ENCODE measurements at places on chromosomes 2 and 18.

DNA sequence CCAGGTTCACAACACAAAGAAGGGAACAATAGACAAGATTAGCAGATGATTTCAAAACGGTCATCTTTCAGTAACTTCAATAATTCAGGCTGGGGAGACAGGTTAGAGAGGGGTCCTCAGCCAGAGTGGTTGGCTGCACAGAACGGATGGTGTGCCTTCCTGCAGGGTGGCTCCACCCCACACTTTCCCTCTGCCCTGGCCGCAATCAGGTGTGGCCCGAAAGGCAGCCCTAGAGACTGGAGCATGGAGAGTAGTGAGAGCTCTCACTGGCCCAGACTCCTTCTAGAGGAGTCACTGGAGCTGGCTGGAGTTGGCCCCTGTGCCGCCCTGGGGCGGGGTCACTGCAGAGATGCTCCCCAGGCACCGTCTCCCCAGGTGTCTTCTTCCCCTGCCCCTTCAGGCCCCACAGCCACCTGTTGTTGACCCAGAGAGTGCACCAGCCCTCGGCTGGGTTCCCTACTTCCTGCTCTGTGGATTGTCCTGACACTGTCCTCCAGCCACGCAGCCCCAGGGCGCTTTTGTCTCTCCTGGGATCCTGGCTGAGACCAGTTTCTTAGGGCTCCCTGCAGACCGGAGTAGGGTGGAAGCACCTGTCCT lies 126.8 kb downstream of the PXDN start:
- no peak for DNase-seq

DNA sequence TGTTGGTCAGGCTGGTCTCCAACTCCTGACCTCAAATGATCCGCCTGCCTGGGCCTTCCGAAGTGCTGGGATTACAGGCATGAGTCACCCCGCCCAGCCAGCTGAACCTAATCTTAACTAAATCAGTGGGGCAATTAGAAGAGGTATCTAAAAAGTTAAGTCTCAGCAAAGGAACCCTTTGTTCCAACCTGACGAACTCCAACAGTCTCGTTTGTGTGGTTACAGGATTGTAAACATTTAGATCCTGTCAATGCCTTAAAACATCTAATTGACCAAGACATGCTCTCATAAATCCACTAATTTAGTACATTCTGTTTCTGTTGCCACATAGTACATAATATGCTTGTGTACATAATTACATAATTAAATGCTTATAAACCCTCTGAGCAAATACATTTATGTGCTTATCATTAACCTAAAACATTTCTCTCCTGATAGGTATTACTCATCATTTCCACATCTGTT lies 31.1 kb upstream of the STK39 start:
- peak; percentile 88 for DNase-seq

GRCh38 chr2:176495826-176496225 lies 226.6 kb downstream of the MTX2 start:
- DNase-seq, result no peak

- no peak for DNase-seq
Observed at GRCh38 chr18:44848644-44849335, 168.1 kb downstream of the SETBP1 start.

DNA sequence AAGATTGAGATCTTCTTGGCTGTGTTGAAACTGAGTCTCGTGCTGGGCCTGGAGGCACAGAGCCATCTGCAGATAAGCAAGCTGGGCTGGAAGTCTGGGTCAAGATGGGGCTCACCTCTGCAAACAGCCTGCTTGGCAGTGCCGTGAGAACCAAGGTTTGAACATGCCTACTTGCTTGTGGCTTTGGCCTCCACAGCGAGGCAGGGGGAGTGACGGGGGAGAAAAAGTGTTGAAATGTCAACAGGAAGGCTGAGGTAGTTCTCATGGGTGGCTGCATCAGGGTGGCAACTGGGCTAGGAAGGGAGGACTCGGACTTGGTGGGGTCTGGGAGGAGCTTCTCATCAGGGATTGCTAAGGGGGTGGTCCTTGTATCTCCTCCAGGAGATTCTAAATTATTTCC lies 99.7 kb downstream of the THNSL2 start:
- DNase-seq, result no peak

- DNase-seq, result peak; percentile 82
Observed at GRCh38 chr2:162085090-162085891, 11.3 kb upstream of the DPP4 start.

DNA sequence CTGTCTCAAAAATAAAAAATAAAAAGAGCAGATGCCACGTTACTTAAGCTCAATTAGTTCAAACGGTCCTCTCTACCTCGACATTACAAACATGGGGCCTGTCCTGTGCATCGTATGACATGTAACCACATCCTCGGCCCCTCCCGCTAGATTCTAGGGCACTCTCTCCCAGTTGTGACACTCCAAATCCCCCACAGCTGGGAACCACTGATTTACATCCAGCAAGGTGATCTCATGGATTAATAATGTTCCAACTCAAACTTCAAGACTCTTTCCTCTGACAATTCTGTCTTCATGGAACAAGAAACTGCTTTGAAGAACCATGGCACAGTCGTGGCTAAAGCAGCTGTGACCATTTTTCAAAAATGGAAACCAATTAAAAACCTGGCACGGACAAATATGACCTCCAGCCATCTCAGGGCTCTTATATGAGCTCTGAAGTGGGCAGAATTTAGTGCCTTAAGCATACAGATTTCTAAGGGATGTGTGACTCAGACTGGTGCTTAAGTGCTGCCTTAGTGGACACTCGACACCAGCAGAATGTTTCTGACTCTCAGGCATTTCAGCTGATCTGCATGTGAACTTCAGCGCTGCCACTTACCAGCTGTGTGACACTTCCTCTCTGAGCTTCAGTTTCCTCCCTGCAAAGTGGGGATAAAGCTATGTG lies 31.7 kb upstream of the ASAP2 start:
- DNase-seq, result peak; percentile 56

- DNase-seq, result no peak
Observed at GRCh38 chr2:144914113-144914512, 394.2 kb upstream of the ZEB2 start.

DNA sequence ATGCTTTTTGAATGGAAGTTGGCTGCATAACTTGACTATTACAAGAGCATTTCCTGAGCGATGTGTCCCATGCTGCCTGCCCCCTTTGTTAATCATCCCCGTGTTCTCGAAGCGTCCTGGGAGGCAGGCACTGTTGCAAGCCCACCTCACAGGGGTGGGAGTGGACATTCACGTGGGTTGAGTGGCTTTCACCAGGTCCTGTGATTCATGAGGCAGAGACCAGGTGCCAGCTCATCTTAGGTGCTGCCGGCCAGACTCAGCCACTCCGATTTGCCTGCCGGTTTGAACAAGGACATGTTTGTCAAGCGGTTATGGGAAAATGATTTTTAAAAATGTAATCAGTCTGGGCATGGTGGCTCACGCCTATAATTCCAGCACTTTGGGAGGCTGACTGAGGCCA lies 112.5 kb downstream of the ZNF532 start:
- DNase-seq, result no peak

DNA sequence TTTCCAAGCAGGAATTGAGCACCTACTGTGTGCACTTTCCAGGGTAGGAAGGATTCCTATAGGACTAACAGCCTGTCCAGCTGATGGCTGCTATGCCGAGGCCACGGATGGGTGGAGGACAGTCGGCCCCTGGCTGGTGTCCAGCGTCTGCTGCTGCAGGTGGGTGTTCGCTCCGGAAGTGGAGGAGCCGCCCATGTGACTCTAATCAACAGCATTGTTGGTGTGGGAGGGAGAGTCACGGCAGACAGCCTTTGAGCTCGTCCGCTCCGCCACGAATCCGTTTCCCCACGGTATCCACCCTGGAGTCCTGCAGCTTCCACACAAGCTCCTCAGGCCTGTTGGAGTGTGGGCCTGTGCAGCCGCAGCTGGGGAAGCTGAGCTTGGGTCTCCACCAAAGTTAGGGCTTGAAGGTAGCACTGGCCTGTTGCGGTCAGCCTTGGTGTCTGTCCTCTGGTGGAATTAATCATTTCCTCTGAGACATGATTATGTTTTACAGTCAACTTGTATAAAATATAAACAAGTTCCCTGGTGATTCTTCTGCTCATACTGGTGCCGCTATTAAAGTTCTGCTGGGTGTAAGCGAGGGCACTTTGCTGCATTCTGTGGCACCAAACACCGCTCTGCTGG lies 185.9 kb upstream of the TPO start:
- no peak for DNase-seq

- peak; percentile 77 for DNase-seq
Observed at GRCh38 chr2:191582355-191582754, 95.6 kb upstream of the NABP1 start.

GRCh38 chr2:34997779-34998178 lies 1357.8 kb upstream of the CRIM1 start:
- no peak for DNase-seq

DNA sequence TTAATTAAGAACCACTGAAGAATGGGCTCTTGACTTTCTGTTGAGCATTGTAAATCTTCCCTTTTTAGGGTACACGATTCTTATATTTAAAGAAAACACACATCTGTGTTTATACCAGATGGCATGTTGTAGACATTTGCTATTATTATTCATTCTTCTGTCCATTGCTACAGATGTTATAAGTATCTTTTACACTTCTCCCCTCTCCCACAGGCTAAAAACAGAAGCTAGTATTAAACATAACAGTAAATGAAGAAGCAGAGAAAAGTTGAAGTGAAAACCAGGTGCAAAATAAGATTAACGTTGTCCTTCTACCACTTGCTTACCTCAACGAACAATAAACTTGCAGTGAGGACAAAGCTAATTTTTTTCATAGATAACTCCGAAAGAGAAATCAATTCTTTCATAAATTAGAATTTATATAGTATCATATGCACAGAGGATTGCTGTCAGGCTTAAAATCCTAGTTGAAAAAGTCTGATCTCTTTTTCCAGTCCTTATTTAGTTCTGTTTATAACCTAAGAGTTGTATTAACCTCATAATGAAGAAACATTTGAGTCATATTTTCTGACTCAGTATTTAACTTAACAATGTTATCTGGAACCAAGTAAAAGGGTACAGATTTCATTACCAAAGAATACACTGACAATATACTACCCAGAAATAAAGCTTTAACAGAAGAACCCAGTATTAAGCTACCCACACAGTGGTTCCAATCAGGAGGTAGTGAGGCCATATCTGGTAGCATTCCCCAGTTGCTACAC lies 16.4 kb upstream of the ZNF385B start:
- no peak for DNase-seq

- DNase-seq, result no peak
Observed at GRCh38 chr2:150847578-150847977, 360.1 kb upstream of the RND3 start.

DNA sequence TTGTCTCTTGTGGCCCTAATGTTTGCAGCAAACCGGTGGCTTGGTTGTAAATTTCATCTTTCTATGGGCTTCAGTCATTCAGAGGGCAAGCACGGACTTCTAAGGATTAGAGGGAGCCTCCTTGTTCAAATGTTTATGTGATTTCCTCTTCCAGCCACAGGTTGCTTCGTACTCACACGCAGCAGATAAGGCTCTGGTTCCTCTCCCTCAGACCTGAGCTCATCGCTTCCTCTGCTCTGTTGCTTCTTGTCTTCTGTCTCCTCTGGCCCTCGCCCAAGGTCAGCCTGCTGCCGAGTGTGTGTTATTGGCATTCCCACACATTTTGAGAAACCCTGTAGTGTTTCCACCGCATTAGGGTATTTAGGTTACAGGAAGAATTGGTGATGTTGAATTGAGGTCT lies 44.0 kb downstream of the MYL12B start:
- peak; percentile 80 for DNase-seq

DNA sequence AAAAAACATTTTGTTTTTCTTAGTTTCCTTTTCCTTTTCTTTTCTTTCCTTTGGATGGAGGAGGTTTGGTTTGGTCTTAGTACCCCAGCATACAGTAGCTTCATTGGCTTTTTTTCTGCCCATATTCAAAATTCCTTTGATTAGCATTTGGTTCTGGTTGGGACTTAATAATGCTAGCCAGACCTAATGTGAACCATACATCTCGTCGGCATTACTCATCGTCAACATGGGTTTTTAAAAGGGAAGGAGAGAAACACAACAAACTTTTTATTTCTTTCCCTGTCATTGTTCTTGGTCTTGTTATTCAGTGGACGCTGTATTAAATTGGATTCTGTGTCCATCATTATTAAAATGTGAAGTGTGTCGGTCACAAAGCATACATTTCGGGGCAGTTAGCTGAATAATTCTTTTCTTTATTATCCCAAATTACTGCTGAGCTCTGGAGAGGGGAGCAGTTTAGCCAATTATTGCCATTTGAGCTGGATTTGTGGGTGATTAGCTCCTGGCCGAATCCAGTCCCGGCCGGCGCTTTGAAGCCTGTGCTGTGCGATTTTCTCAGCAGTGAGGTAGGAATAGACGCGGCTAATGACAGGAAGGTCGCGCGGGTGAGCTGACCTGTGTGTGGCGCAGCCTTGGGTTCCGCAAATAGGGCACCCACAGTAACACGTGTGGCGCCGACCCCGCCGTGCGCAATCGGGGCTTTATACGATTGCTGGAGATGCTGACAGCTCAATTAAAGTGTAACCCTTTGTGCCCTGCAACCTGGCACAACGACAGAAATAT lies 303.3 kb downstream of the GBX2 start:
- DNase-seq, result no peak

GRCh38 chr2:207792244-207792785 lies 22.6 kb upstream of the FZD5 start:
- DNase-seq, result peak; percentile 61

DNA sequence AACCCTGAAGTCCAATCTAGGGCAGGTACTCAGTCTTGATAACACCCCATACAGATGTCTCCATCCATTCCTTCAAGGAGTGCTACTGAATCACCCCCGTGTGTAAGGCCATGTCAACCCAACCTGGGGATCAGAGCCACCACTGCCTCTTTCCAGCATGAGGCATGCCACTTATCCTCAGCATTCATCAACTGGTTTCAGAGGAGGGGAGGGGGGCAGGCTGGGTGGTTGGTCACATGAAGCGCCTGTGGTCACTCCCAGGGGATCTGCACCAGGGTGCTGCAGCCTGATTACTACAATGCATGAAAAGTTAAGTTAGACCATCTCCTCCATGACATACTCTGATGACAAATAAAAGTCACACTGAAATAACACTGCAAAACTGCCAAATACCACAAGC lies 65.0 kb downstream of the UXS1 start:
- DNase-seq, result no peak

DNA sequence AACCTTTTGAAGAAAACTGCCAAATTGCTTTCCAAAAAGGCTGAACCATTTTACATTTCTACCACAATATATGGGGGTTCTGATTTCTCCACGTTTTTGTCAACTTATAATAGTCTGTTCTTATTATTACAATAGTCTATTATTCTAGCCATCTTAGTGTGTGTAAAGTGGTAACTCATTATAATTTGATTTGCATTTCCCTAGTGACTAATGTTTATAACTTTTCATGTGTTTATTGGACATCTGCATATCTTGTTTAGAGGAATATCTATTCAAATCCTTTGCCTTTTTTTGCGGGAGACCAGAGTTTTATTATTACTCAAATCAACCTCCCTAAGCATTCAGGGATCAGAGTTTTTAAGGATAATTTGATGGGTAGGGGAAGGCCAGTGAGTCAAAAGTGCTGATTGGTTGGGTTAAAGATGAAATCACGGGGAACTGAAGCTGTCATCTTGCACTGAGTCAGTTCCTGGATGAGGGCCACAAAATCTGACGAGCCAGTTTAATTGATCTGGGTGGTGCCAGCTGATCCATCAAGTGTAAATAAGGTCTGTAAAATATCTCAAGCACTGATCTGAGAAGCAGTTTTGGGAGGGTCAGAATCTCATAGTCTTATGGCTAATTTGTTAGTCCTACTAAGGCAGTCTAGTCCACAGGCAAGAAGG lies 303.4 kb upstream of the NCKAP5 start:
- DNase-seq, result no peak

- no peak for DNase-seq
Observed at GRCh38 chr2:162126111-162126519, 25.9 kb downstream of the GCG start.
